Right hindlimb (tissue), 1 donor: ENCODE measurements at places on chromosomes 2 and 18.
A peak's percentile ranks its signal among the peaks of the same experiment; 100 is the strongest.

- DNase-seq: no peak
These were observed 549.0 kb upstream of the PKDCC start for GRCh38 chr2:41498781-41499180.

GRCh38 chr18:6411382-6411781 lies 3.3 kb downstream of the L3MBTL4 start:
- DNase-seq: no peak

DNA sequence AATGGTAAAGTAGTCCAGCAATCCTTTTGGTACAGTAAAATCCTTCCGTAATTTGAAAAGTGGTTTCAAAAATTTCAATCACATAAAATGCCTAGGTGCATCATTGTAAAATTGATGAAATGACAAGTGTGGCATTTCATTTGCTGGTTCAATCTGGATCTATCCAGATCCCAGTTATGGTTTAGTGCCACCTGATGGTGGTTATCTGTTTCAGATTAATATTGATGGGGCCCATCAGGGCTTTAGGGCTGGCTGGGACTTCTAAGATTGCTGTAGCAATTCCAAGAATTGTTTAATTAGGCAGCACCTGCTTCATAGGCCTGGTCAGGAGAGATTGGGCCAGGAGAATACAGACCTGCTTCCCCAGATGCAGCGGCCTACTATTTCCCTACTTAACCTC lies 55.5 kb upstream of the PIK3C3 start:
- DNase-seq: no peak

DNA sequence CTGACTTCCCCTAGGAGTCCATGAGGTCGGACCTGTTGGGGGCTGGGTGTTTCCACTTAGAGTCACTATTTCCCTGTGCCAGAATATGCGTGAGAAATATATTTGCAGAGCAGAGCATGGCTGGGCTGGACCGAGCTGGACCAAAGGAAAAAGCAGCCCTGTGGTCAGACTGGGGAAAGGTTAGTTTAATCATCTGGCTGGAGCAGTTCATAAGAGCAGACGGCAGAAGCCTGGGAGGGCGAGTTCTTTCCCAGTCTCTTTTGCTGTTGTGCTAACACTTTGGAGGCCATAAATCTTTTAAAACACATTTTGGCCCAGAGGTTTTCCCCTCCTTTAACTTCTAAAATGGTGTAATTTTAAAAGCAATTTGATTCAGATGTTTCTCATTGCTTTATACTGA lies 66.5 kb downstream of the GLI2 start:
- peak; percentile 64 for DNase-seq

DNA sequence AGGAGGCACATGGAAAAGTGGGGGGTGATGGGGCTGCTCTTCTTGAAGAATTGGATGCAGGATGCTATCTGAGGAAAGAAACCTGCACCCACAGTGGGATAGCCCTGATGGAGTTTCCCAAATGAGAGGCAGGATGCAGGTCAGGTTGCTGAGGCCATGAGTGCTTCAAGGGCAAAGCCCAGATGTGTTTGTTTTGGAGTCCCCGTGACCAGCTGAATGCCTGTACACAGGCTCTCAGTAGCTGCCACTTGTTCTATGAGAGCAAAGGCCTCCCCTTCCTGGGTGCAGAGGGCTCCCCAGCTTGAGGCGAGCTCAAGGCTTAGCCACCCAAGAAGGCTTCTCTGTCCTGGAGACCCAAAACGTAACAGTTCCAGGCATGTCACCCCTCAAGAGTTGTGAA lies 192.7 kb downstream of the SEPTIN10 start:
- DNase-seq: peak; percentile 15

GRCh38 chr2:99485411-99485810 lies 4.4 kb downstream of the REV1 start:
- DNase-seq: no peak

GRCh38 chr2:218883491-218884490 lies 3.1 kb downstream of the WNT10A start:
- no peak for DNase-seq

DNA sequence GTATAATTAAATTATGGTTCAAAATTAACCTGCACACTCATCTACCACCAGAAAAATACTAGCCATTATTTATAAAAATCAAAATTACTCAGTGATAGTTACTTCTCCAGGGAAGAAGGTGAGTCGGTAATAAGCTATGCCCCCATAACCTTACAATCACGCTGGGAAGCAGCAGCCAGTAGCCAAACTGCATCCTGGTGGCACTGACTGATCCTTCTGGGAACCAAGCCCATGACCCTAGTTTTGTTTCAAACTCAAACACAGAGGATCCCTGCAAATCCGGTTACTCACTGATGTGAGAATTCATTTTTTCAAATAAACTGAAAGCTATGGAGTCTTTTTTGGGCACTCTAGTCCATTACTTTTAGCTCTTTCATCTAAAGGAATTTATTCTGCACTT lies 88.2 kb upstream of the VWC2L start:
- no peak for DNase-seq

DNA sequence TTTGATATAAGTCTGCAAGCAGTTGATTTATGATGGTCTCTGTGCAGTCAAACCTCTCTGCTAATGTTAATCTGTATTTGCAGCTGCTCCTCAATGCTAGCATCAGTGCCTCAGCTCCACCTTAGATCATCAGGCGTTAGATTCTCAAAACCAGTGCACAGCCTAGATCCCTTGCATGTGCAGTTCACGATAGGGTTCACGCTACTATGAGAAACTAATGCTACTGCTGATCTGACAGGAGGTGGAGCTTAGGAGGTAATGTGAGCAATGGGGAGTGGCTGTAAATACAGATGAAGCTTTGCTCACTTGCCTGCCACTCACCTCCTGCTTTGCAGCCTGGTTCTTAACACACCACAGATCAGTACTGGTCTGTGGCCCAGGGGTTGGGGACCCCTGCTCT lies 18.4 kb downstream of the RBKS start:
- no peak for DNase-seq

DNA sequence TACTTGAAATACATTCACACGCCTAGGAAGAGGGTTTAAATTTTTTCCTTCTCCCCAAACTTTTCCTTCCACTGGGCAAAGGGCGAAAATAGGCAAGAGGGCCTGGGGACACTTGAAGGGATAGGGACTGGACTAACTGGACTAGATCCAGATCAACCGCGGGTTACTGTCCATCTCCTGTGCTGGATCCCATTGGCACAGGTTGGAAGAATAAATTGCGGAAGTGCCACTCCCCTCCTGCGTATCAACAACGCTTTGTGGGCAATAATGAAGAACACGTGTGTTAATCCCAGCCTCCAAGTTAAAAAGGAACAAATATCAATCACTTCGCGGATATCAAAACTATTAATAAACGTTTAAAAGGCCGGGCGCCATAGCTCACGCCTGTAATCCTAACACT lies 1.7 kb upstream of the FZD5 start:
- DNase-seq: no peak

DNA sequence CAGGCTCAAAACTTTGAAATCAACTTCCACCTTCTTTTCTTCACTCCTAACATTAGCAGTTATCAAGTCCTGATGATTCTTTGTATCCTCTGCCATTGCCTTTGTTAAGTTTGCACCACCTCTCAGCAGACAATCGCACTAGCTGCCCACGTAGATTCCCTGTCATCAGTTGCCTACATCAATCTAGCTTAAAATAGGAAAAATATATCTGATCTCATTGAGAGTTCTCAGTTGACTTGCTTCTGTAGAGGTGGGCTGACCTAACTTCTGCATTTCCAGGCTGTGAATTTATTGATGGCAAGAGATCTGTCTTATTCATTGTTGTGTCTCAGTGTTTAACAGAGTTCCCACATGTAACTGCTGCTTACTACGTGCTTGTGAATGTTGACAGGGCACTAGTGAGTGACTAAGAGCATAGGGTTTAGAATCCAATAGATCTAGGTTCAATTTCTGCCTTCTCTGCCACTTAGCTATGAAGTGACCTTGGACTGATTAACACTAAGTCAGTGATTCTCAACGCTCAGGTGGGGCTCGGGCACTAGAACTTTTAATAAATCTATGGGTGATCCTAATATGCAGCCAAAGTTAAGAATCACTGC lies 3.7 kb upstream of the INSIG2 start:
- DNase-seq: no peak

- no peak for DNase-seq
These were observed 20.1 kb upstream of the TEX51 start for GRCh38 chr2:126878601-126879000.

GRCh38 chr2:232389327-232389726 lies 10.8 kb downstream of the ALPP start:
- no peak for DNase-seq

- DNase-seq: no peak
These were observed 527.4 kb upstream of the REG3G start for GRCh38 chr2:78498125-78498524.

DNA sequence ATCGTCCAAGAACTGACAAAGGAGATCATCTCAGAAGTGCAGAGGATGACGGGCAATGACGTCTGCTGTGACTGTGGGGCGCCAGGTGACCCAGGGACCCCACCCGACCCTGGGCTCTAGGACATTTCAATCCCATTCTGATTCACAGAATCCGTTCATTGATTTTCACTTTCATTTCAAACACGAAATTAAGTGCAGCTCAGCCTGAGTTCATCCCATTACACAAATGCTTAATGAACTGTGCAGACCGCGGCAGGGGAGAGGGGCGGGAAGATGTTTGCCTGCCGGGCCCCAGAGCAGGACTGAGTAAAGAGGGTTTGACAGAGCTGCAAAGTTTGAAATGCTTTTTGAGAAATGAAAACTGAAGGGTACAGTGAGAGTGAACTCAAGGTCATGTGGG lies 67.1 kb downstream of the ITGB1BP1 start:
- no peak for DNase-seq

- no peak for DNase-seq
These were observed 8.1 kb downstream of the ASIC4 start for GRCh38 chr2:219522111-219523030.

DNA sequence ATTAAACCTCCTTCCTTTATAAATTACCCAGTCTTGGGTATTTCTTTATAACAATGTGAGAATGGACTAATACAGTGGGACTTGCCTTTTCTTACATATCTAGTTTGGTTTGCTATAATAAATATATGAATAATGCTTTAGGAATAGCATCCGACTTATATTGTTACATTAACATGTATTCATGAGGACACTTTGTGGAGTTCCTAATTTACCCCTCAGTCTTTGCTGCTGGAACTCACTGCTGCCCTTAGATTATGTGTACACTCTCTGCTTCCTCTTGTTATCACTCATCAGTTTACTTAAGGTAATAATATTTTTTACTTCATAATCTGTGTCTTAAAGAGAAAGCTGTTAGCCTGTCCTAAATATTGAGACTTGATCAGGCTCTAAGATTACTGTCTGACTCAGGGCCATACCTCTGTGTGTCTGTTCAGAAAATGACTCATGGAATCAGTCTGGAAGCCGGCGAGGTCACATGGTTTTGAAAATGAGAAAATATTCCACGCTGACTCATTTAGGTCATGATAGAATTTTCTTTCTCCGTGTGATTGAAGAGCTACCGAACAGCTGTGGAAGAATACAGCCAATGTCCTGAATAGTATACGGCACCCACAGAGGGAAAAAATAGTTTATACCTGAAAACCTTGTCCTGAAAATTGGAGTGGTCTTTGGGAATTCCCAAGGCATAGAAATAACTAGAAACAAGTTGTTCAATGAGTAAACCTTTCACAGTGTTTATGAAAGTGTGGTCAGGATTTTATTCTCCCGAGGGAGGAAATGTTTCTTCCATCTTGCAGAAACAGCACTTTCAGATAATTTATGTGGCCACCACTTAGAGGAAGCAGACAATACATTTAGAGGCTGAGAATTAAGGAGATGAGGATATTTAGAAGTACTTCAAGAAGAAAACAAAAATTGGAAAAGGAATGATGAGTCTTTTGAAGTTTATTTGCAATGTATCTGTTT lies 156.4 kb downstream of the DSEL start:
- peak; percentile 70 for DNase-seq

DNA sequence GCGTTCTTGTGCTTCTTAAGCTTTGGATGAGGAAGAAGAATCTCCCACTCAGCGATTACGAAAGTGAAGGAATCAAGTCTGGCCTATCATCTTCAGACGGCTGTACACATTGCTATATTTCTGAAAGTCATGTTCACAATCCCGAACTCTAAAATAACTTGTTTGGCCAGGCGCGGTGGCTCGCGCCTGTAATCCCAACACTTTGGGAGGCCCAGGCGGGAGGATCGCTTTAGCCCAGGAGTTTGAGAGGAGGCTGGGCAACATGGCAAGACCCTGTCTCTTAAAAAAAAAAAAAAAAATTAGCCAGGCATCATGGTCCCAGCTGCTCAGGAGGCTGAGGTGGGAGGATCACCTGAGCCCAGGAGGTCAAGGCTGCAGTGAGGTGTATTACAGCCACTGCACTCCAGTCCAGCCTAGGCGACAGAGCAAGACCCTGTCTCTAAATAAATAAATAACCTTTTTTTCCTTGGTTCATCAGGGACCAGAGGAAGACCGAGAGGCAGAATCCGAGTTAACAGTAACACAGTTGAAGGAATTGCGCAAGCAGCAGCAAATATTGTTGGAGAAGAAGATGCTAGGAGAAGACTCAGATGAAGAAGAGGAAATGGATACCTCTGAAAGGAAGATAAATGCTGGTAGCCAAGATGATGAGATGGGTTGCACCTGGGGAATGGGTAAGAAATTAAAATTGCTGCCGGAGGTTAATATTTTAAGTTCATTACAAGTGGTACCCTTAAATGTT lies 1.1 kb downstream of the SLC4A1AP start:
- DNase-seq: no peak

- DNase-seq: peak; percentile 96
These were observed at the start of the genes EIF4E2 and TIGD1 for GRCh38 chr2:232550354-232551249. TSS of gene EIF4E2 (plus strand) at chr2:232550689. CDS start at chr2:232550725, 36 bp downstream. TSS of gene TIGD1 (minus strand) at chr2:232550557. CDS start at chr2:232549882, 675 bp downstream.

DNA sequence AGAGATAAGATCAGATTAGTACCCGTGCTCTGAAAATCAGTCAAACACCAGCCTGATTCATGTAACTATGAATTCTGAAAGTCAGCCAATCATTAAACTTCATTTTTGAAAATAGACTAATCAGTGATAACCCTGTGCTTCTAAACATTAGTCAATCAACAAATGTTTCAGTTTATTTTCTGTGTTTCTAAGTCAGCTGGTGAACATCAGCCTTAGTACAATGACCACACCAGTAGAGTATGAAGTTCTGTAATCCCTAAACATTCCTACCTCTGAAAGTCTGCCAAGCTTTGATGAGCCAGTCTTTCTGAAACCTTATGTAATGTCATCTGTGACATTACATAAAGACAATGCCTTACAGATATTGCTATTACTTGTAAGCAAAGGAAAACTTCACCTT lies 807.4 kb upstream of the CRIM1 start:
- DNase-seq: no peak

- no peak for DNase-seq
These were observed 177.2 kb downstream of the EN1 start for GRCh38 chr2:118670276-118670675.

DNA sequence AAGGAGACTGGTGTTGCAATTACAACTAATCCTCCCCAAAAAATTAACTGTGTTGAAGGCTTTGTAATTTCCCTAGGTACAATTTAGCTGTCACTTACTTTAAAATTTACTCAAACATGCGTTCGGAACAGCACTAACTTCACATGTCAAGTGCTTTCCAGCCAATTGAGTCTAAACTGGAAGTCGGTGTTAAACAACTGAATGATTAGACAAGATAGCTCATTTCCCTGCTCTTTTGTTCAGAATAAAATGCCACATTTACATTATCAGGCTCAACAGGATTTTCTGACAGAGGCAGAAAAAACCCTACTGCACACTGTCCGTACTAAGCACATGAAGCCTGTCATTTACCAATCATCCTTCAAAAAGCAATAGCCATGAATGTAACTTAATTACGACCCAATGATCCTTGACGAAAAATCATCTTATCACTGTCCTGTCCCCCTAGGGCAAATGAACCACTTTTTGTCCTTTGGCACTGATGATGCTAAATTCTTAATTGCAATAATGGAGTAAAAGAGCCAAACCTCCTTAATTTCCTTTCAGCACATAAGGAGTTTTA lies 56.0 kb downstream of the LRPPRC start:
- DNase-seq: no peak

- no peak for DNase-seq
These were observed 408.8 kb downstream of the HRH4 start for GRCh38 chr18:24869285-24869684.
